Left renal cortex interstitium (tissue), 4 donors: ENCODE measurements at places on chromosomes 12 and 14.

- DNase-seq = no peak
These were observed 69.2 kb downstream of the LIN7A start for GRCh38 chr12:80868576-80868975.

- no peak for DNase-seq
These were observed 75.8 kb downstream of the SINHCAF start for GRCh38 chr12:31250179-31250578.

DNA sequence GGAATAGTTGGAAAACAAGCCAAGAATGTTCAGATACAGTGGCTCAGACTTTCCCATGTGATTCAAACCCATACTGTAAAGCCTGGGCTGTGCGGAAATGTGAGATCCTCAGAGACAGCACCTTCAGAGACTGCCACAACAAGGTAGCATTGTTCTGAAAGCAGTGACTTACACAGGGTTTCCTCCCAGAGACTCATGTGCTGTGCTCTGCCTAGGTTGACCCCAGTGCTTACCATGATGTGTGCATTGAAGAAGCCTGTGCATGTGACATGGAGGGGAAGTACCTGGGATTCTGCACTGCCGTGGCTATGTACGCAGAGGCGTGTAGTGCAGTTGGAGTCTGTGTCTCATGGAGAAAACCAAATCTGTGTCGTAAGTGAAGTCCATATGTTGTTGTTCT is 219.4 kb downstream of the LRRK2 start:
- DNase-seq = no peak

DNA sequence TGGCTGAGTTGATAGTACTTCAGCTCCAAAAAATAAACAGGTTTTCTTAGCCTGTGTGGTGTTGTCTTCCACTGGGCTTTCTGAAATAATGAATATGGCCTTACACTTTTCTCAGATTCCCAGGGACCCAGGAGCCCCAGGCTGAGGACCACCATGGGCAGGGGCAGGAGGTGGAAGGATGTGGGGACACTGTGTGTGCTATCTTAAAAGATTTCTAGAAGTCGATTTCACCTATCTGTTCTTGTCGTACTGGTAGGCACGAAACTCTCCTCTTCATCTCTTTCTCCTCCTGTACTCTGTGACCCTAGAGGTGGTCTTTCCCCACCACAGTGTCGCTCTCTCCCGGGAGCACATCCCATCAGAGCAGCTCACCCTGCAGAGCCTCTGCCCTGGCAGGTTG is 107.7 kb upstream of the FKBP4 start:
- DNase-seq = no peak

DNA sequence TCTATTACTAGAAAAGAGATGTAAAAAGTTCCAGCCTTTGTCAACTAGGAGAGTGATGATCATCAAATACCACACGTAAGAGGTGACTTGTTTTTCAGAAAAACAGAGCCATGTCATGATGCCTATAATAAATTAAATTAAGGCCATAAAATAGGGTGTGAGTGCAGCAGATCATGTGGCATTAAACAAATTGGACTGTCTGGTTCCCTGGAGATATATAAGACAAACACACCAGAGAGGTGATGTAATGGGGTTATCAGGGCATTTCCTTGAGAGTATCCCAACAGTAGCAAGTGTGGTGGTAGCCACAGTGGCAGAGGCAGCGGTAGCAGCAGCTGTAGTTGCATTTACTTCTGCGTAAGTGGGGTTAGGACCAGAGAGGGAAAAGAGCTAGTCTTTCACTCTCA is 14.6 kb upstream of the GALNT6 start:
- DNase-seq = no peak

DNA sequence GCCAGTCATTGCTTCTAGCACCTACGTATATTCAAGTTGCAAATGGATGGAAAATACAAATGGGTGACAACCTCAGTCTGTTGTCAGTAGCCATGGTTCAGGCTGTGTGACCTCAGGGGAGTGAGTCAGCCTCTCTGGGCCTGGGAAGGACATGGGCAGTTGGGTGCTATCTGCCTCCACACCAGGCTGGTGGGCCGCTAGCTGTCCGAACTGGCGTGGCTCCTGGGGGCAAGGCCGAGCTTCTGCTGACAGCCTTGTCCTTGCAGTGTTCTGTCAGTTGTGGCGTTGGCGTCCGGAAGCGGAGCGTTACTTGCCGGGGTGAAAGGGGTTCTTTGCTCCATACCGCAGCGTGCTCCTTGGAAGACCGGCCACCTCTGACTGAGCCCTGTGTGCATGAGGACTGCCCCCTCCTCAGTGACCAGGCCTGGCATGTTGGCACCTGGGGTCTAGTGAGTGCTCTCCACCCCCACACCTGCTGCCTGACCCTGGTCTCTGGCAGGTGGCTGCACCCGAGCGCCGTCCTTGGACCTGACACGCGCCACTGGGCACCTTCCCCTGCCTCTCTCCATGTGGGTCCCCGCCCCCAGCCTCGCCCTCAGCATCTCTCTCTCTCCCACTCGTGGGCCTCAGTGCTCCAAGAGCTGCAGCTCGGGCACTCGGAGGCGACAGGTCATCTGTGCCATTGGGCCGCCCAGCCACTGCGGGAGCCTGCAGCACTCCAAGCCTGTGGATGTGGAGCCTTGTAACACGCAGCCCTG is 17.1 kb downstream of the PAPLN start:
- DNase-seq = no peak

- DNase-seq = no peak
These were observed 7.9 kb upstream of the MAGOHB start for GRCh38 chr12:10621278-10621677.

GRCh38 chr14:88563845-88564244 is 1.0 kb downstream of the ZC3H14 start:
- DNase-seq = no peak

GRCh38 chr12:68673788-68674187 is 13.0 kb upstream of the NUP107 start:
- DNase-seq = no peak

- DNase-seq = no peak
These were observed 31.7 kb downstream of the DGLUCY start for GRCh38 chr14:91145391-91146160.
